ENCODE measurements at places on chromosomes 2 and 18.

DNA sequence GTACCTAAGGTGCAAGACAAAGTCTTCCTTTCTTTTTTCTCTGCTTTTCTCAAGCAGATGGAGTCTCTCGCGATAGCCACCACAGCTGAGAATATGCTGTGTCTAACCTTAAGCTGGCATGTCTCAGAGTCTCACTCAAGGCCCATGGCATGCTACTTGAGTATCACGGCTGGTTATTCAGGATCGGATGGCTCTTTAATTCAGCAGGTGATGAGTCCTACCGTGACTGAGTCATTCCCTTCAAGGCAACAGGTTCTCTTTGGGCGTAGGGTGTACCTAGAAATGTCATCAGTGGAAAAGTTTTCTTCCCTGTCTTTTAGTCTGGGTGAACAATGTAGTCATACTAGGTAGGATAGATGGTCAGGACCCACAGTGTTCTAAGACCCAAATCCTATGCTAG lies 136.2 kb downstream of the DIS3L2 start:
- DNase-seq, result no peak

DNA sequence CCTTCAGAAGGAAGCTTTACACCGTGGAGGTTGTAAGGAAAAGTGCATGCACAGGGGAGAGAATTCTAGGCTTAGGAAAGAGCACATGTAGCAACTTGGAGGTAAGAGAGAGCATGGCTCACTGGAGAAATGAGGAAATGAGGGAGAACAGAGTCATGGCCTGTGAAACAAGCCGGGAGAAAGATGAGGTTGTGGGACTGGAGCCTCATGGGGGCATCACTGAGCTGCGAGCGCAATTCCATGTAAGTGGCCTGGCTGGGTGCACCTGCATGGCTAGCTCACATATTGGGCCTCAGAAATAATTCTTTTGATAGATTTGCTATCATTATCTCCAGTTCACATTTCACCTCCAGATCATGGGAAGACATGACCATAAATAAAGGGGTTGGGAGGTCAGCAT lies 785.5 kb upstream of the RAB6C start:
- no peak for DNase-seq

DNA sequence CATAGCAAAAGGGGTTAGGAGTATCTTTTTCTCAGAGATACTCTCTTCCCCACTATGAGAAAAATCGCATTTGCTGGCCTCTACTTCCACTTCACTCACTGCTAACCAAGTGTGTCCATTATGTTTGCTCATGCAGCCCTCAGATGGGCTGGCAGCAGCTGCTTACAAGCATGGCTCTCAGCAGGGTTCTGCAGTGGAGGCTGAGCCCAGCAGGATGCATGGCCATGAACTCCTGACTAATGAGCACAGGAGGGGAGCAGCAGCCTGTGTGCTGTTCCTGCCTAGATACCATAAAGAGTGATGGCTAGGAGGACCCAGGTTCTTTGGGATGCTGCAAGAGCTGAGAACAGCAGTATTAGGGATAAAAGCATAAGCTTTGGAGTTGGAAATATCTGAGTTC lies 316.9 kb upstream of the THSD7B start:
- DNase-seq, result peak; percentile 94

DNA sequence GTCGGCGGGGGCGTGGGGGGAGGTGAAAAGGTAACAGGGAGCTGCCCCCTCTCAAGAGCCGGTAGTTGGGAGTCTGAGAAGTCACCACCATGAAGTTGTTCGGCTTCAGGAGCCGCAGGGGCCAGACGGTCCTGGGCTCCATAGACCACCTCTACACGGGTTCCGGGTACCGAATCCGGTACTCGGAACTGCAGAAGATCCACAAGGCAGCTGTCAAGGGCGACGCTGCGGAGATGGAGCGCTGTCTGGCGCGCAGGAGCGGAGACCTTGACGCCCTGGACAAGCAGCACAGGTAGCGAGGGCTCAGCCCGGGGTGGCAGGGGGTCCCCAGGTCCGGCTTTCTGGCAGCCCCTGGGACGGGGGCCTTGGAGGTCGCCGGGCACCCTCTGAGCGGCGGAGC lies 47.1 kb upstream of the ZNF519 start:
- DNase-seq, result peak; percentile 45

DNA sequence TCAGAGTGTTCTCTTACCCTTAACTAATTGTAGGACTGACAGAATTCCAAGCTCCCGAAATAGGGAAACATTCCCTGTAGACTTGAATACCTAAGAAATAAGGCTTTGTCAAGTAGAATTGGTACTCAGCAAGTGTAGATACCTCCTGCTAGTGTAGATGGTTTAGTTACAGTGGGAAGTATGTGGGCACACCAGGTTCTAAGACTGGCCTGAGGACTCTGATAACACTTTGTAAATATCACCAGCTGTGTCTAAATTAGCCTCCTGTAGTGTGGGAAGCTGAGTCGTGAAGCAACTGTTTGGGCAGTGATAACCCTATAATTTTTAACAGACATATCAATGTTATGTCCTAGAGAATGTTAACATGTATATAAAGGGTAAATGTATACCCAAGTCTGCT lies 304.5 kb downstream of the SLC8A1 start:
- peak; percentile 79 for DNase-seq

GRCh38 chr2:232698556-232699091 lies 1.5 kb downstream of the GIGYF2 start:
- no peak for DNase-seq

- DNase-seq, result no peak
Measured at GRCh38 chr2:119253114-119253702, 29.6 kb downstream of the STEAP3 start.
